ENCODE measurements at places on chromosomes 2 and 18.

- DNase-seq, result no peak
Measured at GRCh38 chr18:52200921-52201663, 138.9 kb upstream of the DCC start.

GRCh38 chr2:120855855-120856405 is 120.3 kb downstream of the GLI2 start:
- no peak for DNase-seq

GRCh38 chr2:168841445-168841844 is 39.0 kb downstream of the NOSTRIN start:
- no peak for DNase-seq

- no peak for DNase-seq
Measured at GRCh38 chr2:17124575-17125318, 393.5 kb downstream of the RAD51AP2 start.

- DNase-seq, result no peak
Measured at GRCh38 chr2:189086250-189086649, 93.3 kb downstream of the COL5A2 start.

DNA sequence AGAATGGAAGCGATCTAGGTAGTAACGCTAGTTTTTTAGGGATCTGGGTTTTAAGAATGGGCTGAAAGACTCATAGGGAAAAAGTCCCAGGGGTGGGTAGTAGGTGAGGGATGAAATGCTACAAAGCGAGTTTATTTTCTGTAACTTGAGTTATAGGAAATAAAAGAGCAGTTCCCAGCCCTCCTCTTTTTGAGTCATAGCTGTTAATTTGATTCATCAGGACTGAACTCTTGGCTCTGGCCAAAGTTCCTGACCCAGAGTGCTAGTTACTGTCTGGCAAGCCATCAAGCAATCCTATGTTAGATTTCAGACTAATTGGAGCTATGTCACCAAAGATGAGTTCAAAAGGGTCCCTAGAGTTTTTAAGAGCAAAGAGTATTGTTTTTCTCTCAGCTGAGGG is 17.4 kb upstream of the NOSTRIN start:
- no peak for DNase-seq

- DNase-seq, result no peak
Measured at GRCh38 chr2:201668402-201668910, 25.2 kb upstream of the TMEM237 start.

DNA sequence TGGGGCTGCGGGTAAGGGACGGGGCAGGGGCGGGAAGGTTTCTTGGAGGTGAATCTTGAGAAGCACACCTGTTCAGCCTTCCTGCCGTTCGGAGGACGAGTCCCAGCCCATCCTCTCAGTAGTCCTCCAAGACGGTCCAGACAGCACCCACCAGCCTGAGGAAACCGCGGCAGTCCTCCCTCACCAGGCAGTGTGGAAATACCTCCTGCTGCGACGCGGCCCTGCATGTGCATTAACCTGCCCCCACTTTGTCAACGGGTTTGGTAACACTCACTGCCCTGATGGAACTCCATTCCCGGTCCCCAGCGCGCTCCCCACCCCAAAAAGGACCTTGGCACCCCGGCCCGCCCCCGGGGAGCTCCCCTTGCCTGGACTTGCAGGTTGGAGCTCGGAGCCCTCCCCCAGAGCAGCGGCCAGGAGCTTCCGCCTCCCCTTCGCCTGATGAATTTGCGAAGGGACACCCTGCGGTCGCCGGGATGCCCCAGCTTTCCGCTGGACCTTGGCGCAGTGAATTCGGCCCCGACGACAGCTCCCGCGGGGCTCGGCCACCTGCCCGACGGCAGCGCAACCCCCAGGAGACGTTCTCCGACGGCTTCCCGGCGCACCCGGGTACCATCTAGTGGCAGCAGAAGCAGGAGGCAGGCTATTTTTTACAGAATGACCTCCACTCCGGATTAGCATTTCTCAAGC is 31.5 kb downstream of the ACVR1C start:
- peak; percentile 47 for DNase-seq

DNA sequence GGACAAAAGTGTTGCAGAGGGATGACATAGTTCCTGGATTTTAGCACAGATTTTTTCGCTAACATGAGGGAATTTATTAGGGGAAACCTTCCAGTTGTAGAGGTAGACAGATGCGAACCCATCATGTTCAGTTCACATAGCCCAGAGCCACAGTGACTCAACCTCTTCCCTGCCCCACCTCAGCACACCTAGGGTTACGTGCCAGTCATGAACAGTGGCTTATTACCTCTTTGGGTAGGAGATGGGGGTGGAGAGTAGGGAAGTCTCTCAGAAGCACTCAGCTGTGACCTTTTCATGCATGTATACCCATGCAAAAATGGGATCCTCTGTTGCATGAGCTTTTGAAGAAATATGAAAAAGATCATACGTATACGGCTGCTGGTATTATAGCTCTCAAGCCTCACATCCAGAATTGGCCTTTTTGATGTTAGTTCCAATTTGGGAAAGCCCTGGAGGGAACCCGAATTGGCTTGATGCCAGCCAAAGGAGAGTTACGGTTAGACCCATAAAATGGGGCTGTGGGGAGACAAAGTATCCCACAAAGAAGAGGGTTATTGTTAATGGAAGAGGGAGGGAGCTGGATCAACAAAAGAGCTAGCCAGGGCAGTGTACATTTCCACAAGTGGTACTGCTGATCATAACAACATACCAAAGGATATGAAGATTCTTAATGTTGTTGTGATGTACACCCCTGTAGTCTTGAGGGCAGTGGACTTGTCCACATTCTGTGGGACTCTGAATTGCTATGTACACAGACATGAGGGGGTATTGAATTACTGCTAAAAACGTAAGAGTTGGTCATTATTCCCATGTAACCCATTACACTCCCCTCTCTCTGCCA is 4.9 kb downstream of the TANC1 start:
- no peak for DNase-seq

DNA sequence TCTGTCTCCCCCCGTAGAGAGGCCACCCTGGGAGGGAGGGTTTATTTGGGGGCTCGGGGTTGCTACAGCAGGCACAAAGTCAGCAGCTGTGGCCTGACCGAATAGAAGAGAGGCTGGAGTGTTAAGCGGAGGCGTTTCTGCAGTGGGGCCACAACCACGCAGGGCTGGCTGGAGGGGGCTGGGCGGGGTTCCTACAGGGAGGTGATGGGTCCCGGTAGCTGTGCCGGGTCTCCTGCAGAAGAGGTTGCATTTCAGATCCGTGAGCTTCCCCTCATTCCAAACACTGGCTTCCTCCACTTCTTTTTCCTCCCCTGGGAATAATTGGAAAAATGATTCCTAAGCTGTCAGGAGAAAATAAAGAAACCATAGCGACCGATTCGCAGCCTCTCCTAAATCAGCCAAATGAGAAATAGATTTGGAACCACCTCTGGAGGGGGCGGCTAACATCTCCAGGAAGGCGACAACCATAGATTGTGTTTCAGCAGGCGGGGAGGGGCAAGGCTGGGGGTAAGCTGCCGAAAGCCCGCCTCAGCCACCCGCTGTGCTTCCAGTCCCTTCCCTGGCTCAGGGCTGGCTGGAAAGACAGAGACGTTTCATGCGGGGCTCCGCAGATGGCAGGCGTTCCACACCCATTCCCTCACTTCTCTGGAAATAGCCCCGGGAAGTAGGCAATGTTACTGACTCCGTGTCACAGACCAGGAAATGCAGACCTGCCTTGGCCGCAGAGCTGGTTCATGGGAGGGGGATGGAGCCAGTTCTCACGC is 85.6 kb upstream of the TAF1B start:
- DNase-seq, result no peak

DNA sequence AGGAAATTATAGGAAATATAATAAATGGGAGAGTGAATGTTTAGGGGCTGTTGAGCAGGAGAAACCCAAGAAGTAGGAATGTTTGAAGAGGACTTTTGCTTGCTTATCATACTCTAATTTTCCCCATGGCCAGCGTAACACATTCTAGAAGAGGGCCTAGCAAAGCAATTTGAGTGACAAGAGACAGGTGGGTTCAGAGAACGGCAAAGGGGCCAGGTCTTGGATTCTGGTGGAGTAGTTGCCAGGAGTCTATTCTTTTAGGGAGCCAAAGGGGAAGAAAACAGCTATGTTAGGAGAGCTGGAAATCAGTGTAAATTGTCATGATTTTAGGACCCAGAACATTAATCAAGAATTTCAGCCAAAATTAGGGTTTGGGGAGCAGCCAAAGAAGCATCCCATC is 96.5 kb downstream of the COL5A2 start:
- no peak for DNase-seq

DNA sequence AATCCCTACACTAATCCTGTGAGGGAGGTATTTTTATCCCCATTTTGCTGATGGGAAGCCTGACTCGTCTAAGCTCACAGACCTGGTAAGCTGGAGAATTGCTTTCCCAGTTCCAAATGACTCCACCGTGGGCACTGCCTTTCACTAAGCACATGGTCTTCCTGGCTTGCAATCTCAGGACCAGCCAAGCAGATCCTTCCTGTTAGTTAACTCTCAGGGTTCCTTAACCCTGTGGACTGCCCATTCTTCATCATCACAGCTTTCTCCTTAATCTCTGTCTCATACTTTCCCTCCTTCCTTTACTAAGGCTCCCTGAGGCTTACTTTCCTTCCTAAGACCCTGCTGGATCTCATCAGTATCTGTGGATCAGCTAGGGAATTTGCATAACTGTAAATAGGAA is 122.2 kb upstream of the ZEB2 start:
- DNase-seq, result no peak

Measured in CD4-positive, alpha-beta T cell treated with Interferon gamma for 1 hour (primary cell).